ENCODE measurements at places on chromosomes 2 and 18.

- DNase-seq, result no peak
Observed at GRCh38 chr2:85642725-85643124, 25.3 kb downstream of the SFTPB start.

DNA sequence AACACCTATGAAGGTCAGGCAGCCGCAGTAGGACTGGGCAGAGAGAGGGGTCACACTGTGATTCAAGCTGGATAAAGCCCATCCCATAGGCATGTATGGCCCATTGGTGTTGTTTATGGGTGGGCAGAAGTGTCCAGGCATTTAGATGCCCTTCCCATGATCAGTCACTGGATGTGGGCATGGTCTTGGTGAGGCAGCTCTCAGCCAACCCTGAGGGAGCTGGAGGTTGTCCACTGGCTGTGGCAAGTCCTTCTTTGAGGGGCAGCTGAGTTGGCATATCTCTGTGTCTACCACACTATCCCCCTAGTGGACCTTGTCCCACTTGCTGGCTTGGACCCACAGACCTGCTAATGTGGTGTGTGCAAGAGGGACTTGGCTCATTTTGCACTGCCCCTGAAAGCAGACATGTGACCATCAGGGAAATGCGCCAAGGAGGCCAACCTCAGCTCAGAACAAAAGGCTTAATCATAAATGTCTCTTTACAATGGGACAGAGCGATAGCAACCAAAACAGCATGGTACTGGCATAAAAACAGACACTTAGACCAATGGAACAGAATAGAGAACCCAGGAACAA lies 82.0 kb downstream of the TMEM17 start:
- no peak for DNase-seq

DNA sequence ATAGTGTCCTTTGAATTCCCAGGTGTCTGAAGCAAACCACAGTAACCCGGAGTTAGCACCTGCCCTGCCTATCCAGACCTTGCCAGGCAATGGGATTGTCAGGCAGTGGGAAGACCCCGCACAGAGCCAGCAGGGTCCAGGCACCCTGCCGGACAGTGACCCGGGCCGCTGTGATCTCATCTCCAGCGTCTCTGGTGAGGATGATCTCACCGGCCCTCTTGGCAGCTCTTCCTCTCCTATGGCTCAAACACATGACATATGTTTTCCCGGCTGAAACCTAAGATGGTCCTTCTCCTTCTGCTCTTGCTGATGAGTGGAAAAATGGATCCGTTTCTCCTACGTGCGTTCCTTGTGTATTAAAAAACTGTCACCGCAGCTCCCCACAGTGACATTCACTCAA lies 75.1 kb downstream of the ACOXL start:
- DNase-seq, result no peak

- no peak for DNase-seq
Observed at GRCh38 chr2:42908518-42909200, 116.3 kb upstream of the HAAO start.

DNA sequence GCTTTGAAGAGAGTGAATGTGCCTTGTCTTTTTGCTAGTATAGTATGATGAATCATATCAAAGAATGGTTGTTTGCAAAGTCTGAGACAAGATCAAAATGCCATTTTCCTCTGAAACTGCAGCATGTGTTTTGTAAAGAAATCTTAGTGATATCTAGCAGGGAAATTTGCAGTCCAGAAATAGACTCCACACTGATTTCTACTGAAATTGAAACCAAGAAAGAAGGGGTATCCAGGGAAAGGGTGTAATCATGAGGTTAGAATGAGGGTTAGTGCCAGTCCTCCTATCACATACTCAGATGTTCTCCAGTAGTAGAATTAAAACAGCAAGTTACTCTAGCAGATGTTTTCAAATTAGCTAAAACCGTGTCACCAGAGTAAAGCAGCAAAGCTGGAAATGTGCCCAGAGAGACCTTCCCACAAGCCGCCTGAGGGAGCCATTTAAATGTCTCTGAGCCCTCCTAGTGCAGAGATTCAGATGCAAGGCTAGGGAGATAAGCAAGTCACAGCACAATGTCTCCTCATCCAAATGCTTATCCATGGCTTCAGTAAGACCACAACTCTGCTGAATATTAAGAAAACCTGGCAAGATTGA lies 4.9 kb downstream of the DLGAP1 start:
- DNase-seq, result no peak
